Forelimb muscle (tissue), 1 donor: ENCODE measurements at places on chromosomes 1 and 21.

DNA sequence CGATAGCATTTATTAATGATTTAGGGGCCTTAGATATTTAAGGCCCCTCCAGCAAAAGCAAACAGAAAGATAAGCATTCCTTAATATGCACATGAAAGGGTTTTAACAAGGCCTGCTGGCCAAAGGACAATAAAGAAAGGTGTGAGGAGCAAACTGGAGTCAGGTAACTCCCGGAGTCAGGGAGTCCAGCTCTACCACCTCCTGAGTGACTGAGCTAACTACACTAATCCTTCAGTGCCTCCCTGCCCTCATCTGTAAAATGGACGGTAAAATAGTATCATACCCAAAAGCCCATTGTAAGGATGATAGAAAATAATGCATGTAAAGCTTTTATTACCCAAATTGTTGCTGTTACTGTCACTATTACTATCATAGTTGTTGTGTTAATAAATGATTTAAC is 161.7 kb downstream of the SIPA1L2 start:
- DNase-seq = no peak

- no peak for DNase-seq
Measured at GRCh38 chr1:220432408-220432807, 95.5 kb upstream of the MARK1 start.

DNA sequence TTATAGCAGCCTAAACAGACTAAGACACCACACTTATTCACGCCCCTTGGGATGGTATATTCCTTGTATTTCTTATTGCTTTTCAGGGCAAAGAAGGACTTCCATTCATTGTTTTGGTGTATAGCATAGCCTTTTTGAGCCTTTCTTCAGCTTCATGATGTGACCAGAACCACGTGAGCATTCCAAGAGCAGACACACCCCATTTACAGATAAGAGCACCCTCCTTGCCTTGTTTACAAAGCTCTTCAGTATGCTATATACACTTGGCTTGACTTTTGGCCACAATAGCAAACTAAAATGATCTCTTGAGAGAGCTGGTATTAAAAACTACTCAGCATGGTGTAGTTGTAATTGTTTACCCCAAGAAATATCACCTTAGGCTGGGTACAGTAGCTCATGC is 78.7 kb downstream of the PIK3R3 start:
- no peak for DNase-seq

DNA sequence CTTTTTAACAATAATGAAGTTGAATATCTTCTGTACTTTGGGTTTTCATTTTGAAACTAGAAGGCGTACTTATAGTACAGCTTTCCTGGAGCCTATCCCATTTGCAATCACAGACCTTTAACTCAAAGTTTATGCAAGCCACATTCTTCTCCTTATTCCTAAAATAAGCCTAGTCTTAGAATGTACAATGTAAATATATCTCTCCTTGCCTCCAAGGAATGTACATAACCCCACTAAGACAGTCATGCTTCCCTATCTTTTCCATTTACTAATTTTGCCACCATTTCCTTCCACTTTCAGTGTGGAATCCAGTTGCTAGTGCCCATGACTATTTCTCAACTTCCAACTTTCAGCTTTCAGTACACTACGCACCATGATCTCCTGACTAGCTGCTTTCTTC is 327.6 kb downstream of the ST6GALNAC3 start:
- DNase-seq = no peak

- DNase-seq = no peak
Measured at GRCh38 chr1:26579681-26580111, 50.1 kb downstream of the RPS6KA1 start.

DNA sequence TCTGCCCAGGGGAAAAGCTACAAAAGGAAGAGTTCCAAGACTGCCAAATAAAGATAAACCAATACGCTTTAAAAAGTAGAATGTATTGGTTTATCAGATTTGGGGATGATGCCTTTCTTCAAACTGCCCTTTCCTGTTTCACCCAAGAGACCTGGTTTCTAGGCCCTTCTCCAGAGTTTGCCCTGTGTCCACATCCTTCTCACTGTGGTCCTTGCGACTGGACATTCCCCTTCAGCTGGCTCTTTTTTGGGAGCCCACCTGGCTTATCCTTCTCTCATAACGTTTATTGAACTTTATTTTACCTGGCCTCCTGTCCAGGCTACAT is 490 bp upstream of the CZIB start:
- DNase-seq = no peak

GRCh38 chr21:41681348-41681801 is 85.5 kb downstream of the RIPK4 start:
- no peak for DNase-seq

- no peak for DNase-seq
Measured at GRCh38 chr1:36537991-36538390, 55.3 kb upstream of the CSF3R start.

DNA sequence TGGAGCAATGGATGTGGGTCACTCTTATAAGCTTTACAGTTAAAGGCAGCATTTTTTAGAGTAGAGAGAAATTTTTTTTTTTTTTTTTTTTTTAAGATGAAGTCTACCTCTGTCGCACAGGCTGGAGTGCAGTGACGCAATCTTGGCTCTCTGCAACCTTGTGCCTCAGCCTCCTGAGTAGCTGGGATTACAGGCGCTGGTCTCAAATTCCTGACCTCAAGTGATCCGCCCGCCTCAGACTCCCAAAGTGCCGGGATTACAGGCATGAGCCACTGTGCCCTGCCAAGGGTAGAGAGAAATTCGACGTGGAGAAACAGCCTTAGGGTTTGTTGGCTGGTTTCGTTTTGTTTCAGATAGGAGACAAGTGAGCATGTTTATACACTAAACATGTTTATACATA is 594.2 kb upstream of the ADAMTS5 start:
- DNase-seq = no peak
